ENCODE measurements at places on chromosomes 11 and 22.

GRCh38 chr11:21180182-21180581 is 510.8 kb downstream of the NELL1 start:
- DNase-seq, result no peak

DNA sequence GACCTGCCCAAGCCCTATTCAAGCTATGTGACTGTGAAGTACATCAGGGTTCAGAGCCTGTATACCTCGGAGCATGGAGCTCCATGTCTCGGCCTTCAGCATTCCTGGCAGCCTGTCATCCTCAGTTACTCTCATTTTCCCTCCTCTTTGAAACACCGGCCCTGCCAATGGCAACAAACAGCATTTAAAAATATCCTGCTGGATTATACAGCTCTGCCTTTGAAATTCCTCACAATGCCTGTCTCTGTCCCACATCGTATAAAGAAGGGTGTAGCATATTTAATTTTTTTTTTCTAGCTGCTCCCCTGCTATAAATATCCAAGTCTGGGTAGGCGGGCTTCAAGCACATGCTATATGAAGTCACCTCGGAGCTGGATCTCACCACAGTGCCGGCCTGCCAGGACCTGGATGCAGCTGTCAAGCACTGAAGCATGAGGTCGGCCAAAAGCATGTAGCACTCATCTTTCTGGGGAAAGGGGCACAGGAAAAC is 11.8 kb downstream of the ABTB2 start:
- no peak for DNase-seq

- DNase-seq, result no peak
Measured at GRCh38 chr11:80827781-80828180, 1387.0 kb upstream of the TENM4 start.

DNA sequence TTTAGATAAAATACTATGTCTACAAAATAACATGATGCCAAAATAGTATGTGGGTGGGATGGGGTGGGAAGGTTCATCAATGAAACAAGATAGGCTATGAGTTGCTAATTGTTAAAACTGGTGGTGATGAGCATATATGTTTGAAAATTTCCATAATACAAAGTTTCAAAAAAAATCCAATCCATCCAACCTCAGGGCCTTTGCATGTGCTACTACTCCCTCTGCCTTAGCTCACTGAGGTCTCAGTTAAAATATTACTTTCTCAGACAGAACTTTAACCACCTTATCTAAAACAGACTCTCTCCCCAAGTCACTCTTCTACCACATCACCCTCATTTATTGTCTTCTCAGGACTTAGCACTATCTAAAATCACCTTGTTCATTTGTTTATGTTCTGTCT is 201.1 kb downstream of the TTC28 start:
- no peak for DNase-seq

- peak; percentile 34 for DNase-seq
Measured at GRCh38 chr11:20367313-20367948, 3.9 kb downstream of the HTATIP2 start.

GRCh38 chr11:102269927-102270326 is 47.4 kb upstream of the BIRC3 start:
- DNase-seq, result no peak

GRCh38 chr22:36409911-36410756 is 22.4 kb upstream of the MYH9 start:
- DNase-seq, result peak; percentile 29

- DNase-seq, result no peak
Measured at GRCh38 chr11:70074746-70075145, 3.4 kb upstream of the ANO1 start.

DNA sequence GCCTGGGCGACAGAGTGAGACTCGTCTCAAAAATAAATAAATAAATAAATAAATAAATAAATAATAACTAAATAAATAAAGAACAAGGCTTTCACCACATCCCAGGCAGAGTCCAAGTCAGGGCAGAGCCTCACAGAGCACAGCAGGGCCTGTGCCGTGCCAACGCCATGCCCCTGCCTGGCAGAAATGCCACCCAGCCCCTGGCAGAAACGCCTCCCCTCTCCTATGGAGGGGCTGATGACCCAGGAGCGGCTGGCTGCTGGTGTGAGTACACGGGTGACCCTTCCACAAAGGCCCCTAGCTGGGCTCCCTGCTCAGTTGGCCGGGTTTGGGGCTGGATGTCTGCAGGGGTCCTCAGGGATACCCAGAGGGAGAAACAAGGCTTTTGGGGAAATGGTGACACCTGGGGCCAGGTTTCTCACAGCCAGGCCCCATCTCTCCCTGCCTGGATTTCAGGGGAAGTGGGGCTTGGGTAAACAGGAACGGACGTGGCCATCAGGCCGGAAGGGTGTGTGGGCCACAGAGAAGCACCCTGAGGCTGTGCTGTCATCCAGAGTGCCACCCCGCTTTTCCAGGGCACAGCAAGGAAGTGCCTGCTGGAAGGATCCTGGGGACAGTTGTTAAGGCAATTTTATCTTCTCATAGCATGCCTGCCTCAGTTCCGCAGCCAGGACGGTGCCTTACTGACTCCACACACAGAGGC is 5.1 kb downstream of the BID start:
- no peak for DNase-seq

- DNase-seq, result no peak
Measured at GRCh38 chr11:27720277-27720830, 20.1 kb upstream of the BDNF start.

GRCh38 chr11:43267856-43268580 is 43.8 kb upstream of the API5 start:
- no peak for DNase-seq

DNA sequence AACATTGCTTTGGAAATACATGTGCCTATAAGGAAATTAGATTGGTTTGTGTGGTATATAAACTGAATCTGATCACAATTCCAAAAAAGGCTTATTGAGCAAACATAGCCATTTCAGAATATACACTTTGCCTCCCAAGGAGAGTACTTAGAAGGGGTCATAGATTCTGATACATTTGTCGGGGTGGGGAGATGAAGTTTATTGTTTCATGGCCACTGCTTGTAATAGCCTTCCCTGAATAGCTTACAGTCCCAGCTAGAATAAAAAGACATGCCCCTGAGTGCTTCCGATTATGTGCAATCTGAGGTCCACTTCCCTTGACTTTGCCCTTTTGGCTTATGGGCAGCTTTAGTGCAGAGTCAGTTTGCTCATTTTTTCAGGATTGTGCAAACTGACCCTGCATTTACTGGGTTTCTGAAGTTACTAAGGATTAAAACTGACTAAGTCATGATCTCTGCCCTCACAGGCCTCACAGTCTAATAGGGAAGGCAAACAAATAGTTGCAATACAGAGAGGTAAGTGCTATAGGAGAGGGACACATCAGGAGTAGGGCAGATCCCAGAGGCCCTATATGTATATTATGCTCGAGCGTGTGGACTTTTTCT is 184.2 kb downstream of the BLID start:
- DNase-seq, result no peak

Data from activated naive CD8-positive, alpha-beta T cell treated with anti-CD3 and anti-CD28 coated beads, Interleukin-2, amount 50 U/mL, for 16 hours (primary cell).